ENCODE measurements at places on chromosomes 7 and 10. TPM values are rescaled to one million over a fixed set of nuclear protein-coding genes. Genes with fewer than 3 reads are reported as not detected.
A peak's percentile ranks its signal among the peaks of the same experiment; 100 is the strongest.

Gene ATRNL1
- 11.4 TPM for total RNA-seq

Gene PGAM2
- total RNA-seq = 0.73 TPM

DNA sequence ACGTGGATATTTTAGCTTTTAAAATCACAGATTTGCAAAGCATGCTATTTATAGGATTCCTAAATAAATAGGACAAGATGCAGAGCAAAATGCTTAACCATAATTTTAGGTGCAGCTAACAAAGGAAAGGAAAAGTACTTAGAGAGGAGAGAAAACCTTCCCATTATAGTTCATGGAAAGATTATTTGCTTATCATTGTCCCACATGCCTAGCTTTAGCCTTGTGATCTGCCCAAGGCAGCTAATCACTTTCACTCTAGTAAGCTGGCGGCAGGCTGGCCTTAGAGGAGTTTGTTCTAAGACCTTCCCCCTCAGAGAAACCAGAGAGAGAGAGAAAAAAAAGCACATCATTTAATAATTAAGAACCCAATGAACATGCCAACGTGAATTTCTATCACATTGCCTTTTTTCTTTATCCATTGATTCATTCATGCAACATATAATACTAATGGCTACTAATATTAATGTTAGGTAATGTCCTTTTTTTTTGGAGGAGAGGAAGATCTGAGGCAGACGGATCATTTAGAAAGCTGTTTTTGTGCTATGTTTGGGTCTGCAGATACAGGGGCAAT, 274.6 kb downstream of the ARL4A start:
- no peaks in the 10 kb centered on the region for H3K36me3 ChIP-seq
- H3K4me1 ChIP-seq = no peaks in the 10 kb centered on the region
- no peak overlapping the region for H3K27ac ChIP-seq
- no peak for DNase-seq

GRCh38 chr10:45657033-45657926, 15.3 kb downstream of the ZFAND4 start:
- H3K27ac ChIP-seq = no peak overlapping the region
- no peak for DNase-seq
- no peaks in the 10 kb centered on the region for H3K4me1 ChIP-seq
- H3K27me3 ChIP-seq = no peaks in the 10 kb centered on the region

DNA sequence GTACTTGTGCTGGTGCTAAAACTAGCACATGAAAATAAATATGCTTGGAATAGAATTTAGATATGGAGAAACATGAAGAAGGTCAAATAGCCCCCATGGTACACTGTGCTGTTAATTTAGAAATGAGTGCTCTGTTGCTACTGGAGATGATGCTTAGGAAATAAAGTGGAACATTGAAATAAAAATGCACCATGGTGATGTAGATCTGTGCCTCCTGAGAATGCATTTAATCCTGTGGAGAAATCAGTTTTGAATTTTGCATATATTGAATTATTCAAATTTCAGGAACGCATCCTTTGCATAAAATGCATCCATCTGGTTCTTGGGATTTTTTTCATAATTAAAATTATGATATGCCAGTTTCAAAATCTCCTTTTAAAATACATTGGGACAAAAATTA, 44.5 kb downstream of the PLEKHA8 start:
- no peaks in the 10 kb centered on the region for H3K4me1 ChIP-seq
- no peaks in the 10 kb centered on the region for H3K36me3 ChIP-seq
- no peak for DNase-seq
- no peak overlapping the region for H3K27ac ChIP-seq

DNA sequence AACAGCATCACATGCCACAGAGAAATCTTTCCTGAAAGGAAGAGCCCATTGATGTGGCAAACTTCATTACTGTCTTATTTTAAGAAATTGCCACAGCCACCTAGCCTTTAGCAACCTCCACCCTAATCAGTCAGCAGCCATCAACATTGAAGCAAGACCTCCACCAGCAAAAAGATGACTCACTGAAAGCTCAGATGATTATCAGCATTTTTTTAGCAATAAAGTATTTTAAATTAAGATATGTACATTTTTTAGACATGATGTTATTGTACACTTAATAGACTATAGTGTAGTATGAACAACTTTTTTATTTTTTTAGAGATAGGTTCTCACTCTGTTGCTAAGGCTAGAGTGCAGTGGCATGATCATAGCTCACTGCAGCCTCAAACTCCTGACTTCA, 14.8 kb downstream of the STEAP1B start:
- H3K4me3 ChIP-seq = no peak overlapping the region
- H3K36me3 ChIP-seq = no peaks in the 10 kb centered on the region
- H3K27ac ChIP-seq = no peak overlapping the region
- no peaks in the 10 kb centered on the region for H3K4me1 ChIP-seq

DNA sequence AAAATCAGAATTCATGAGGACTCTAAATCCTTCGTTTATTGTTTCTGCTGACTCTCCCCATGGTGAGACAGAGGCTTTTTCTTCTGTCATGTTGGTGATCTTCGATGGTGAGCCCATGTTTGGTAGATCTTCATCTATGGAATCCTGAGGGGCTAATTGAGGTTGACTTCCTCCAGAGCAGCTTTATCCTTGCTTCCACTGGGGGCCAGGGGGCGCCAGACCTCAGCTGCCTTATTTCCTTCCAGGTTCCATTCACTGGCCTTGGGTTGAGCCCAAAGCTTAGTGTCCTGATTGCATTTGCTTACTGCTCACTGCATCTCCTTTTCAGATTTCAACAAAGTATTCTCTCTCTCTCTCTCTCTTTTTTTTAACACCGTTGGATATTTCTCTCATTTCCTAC, 80.7 kb downstream of the GCC1 start:
- H3K4me1 ChIP-seq = no peaks in the 10 kb centered on the region
- H3K27ac ChIP-seq = no peak overlapping the region
- no peaks in the 10 kb centered on the region for H3K27me3 ChIP-seq
- H3K36me3 ChIP-seq = no peaks in the 10 kb centered on the region
- no peak overlapping the region for H3K4me3 ChIP-seq

DNA sequence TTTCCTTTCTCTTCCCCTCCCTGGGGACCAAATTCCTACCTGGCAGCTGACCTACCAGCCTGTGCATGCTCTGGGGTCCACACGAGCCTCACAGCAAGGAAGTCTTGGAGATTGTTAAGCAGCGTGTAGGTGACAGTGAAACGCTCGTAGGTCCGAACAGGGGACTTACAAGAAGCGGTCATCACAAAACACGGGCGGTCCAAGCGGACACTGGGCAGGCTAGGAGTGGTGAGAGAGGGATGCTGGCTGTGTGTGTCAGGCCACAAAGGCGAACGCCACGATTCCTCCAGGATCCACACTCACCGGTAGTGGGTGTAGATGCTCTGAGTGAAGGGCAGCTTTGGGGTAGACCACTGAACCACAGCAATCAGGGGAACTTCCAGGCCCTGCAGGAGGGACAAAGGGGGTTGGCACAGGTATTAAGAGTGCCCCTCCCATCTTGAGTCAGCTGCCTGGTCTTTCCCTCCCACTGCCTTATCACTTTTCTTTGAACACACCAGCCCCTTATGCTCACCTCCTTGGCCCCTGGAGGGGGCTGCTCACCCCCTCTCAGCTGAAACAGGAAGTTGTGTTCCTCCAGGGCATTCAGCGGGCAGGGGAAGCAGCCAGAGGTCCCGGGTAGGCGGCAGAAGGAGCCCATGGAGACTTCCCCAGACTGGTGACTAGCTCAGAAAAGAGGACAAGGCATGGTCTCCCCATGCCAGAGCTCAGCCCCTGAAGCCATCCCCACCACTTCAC, 2.0 kb downstream of the TRAPPC14 start:
- H3K27ac ChIP-seq = peak overlapping the region; percentile 76
- H3K36me3 ChIP-seq = no peaks in the 10 kb centered on the region
- H3K4me1 ChIP-seq = peaks cover 12% of the 10 kb centered on the region
- H3K27me3 ChIP-seq = no peaks in the 10 kb centered on the region
- no peak overlapping the region for H3K4me3 ChIP-seq

GRCh38 chr7:21945454-21946221, at the start of gene CDCA7L:
TSS of gene CDCA7L (minus strand) at chr7:21945899. CDS start at chr7:21945804, 95 bp downstream.
- H3K36me3 ChIP-seq = no peaks in the 10 kb centered on the region
- no peaks in the 10 kb centered on the region for H3K4me1 ChIP-seq

DNA sequence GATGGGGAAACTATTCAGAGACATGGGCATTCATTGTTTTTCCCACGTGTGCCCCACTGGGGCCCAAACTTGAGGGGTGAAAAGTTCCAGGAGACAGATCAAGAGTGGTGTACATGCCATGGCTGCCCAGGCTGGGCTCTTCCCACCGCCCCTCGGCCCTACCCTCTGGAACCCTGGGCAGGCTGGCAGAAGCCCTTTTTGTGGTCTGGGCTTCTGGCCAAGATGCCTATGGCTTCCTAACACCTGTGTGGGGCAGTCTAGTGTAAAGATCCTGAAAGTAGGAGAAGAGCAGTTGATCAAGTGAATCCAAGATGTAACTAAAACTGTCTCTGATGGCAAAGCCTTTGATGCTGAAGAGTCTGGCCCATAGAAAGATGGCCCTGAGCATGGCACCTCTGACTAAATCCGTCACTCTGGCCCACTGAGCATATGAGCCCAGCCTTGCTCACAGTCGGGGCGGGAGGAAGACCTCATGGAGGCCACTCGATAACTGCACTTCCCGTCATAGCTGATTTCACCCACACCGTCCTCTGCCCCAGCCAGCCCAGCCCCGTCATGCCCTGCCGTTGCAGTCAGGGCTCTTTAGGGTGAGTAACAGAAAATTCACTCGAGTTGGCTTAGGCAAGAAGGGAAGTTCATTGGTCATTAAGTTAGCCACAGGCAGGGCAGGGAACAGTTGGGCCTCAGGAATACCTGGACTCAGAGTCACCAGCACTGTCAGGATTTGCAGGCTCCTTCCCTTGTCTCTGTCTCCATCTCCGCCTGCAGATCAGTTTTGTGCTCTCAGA, 37.9 kb upstream of the MTPAP start:
- no peaks in the 10 kb centered on the region for H3K4me1 ChIP-seq
- H3K36me3 ChIP-seq = no peaks in the 10 kb centered on the region
- no peak for DNase-seq
- H3K27ac ChIP-seq = no peak overlapping the region
- H3K27me3 ChIP-seq = no peaks in the 10 kb centered on the region

DNA sequence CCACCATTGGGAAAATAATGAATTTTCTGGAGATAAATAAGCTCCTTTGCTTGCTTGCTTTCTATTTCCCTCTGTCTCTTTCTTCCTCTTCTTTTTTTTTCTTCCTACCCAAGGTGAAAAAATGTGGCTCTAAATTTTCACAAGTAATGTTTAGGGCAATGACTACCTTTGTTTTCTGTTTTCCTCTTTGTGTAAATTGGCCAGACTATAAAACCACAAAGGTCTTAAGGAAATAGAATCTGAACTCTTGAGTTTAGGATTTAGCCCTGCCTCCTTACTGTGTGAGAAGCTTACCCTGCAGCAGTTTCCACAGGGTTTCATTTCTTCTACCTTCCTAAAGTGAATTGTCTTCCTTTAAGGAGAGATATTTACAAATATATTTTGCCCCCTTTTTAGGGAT, 330.4 kb downstream of the ARL4A start:
- H3K27ac ChIP-seq = peak overlapping the region; percentile 45
- H3K27me3 ChIP-seq = no peaks in the 10 kb centered on the region
- no peaks in the 10 kb centered on the region for H3K4me1 ChIP-seq
- no peaks in the 10 kb centered on the region for H3K36me3 ChIP-seq
- H3K4me3 ChIP-seq = no peak overlapping the region

GRCh38 chr7:83852136-83852535, 203.2 kb upstream of the SEMA3E start:
- no peak for DNase-seq
- no peaks in the 10 kb centered on the region for H3K36me3 ChIP-seq
- H3K4me3 ChIP-seq = no peak overlapping the region
- no peak overlapping the region for H3K27ac ChIP-seq
- no peaks in the 10 kb centered on the region for H3K4me1 ChIP-seq
- no peaks in the 10 kb centered on the region for H3K27me3 ChIP-seq

GRCh38 chr10:46267132-46267985, 19.4 kb upstream of the ANTXRL start:
- no peak overlapping the region for H3K4me3 ChIP-seq
- H3K36me3 ChIP-seq = no peaks in the 10 kb centered on the region
- no peak overlapping the region for H3K27ac ChIP-seq
- H3K4me1 ChIP-seq = no peaks in the 10 kb centered on the region

GRCh38 chr7:158299607-158300006, 288.0 kb downstream of the PTPRN2 start:
- H3K27ac ChIP-seq = no peak overlapping the region
- no peaks in the 10 kb centered on the region for H3K4me1 ChIP-seq
- no peaks in the 10 kb centered on the region for H3K27me3 ChIP-seq

- no peak for DNase-seq
- no peak overlapping the region for H3K4me3 ChIP-seq
- H3K27ac ChIP-seq = no peak overlapping the region
- H3K4me1 ChIP-seq = no peaks in the 10 kb centered on the region
- no peaks in the 10 kb centered on the region for H3K27me3 ChIP-seq
Measured at GRCh38 chr7:112149734-112150133, 56.5 kb downstream of the DOCK4 start.

GRCh38 chr7:108296911-108297310, 159.3 kb downstream of the NRCAM start:
- H3K4me1 ChIP-seq = no peaks in the 10 kb centered on the region
- H3K27me3 ChIP-seq = no peaks in the 10 kb centered on the region
- H3K36me3 ChIP-seq = no peaks in the 10 kb centered on the region

DNA sequence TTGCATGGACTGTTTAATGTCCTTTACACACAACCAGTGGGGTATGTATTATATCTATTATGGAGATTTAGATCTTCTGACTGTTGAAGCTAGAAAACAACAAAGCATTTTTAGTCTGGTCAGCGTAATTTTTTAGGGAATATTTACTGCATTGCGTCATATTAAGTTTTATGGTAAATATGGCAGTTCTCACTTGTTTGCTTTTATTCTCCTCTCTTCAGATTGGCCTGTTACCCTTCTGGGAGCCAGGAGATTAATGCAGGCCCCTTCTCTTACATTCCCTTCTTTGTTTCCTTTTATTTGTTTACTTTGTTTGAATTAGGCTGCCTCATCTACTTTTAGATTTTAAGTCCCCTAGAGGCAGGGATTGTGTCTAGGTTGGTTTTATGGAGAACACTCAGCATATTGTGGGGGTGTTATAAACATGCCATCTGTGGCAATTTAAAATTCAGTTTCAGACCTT, 13.8 kb downstream of the UBE2D1 start:
- H3K4me3 ChIP-seq = no peak overlapping the region
- H3K4me1 ChIP-seq = no peaks in the 10 kb centered on the region
- no peak for DNase-seq
- no peaks in the 10 kb centered on the region for H3K27me3 ChIP-seq
- H3K36me3 ChIP-seq = no peaks in the 10 kb centered on the region
- H3K27ac ChIP-seq = no peak overlapping the region

DNA sequence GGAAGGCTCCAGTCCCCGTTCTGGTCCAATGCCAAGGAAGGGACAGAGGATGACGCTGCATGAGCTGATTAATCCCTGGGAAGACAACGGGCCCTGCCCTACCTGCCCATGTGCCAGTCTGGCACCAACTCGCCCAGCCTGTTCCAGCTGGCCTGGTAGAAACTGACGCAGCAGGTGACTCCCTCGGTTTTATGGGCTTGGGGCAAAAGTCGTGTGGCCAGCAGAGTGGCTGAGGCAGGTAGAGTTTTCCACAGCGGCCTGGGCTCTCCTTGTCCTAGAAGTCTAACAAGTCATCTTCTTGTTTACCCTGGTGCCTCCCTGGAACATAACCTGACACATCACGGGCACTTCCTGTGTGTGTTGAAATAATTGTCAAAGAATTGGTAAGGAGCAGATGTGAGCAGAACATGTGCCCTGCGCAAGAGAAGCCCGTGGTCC, 20.4 kb upstream of the LMTK2 start:
- H3K4me3 ChIP-seq = no peak overlapping the region
- H3K4me1 ChIP-seq = no peaks in the 10 kb centered on the region
- H3K27me3 ChIP-seq = no peaks in the 10 kb centered on the region
- DNase-seq = peak; percentile 54
